ENCODE measurements at places on chromosomes 2 and 18.

DNA sequence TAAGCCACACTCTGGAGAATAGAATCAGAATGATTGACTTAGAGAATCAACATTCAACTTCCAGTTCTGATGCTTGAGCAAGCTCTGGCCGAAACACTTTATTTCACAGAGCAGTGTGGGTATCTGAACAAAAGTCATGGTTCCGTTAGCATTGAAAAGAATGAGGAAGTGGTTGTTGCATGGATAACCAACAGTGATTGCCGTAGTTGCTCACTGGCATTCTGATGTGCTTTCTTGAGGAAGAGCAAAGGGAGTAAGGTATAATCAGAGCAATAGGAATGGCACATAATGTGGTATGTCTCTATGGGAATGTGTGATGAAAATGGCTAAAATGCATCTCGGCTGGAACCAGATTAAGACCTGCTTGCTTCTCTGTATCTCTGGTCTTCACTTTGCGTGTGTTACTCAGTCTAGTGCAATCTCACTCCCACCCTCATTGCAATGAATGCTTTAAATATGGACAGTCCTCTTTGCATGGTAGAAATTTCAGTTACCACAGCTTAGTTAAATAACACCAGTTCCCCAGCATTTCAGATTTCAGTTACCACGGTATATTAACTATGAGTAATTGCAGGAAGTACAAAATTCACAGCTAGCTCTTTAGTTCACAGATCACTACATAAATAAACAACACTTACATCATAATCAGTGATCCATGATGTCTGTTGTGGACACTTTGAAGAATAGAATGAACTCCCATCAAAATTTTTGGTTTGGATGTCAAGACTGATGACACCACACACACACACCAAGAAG, 7.8 kb upstream of the RAB12 start:
- peak; percentile 53 for DNase-seq

DNA sequence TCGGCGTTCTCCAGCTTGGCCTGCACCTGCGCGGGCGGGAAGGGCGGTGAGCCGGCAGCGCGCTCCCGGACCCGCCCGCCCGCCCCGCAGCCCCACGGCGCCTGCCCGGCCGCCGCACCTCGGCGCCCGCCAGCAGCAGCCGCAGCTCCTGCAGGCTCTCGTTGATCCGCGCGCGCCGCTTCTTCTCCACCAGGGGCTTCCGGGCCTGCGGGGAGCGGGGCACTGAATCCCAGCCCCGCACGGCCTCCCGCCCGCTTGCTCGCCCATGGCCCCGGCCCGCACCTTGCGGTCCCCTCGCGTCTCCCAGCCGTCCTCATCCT, 335 bp downstream of the HES6 start:
- no peak for DNase-seq

DNA sequence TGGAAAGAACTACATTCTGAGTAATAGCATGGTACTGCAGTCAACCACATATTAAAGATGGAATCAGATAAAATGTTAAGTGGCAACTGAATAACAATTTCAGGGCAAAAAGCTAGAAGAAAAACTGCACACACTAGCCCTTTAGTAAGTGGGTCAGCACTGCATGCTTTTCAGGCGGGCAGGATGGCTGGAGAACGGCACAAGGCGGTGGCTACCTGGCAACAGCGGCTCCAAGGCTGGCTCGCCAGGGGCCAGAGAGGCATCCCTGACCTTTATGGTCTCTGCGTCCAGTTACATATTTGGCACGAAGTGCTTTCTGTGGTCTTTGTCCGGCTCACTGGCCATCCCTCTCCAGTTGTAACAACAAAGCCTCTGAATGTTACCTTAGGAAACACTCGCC, 226.7 kb downstream of the MYT1L start:
- DNase-seq = no peak

GRCh38 chr2:148201075-148202004, 180.4 kb downstream of the MBD5 start:
- peak; percentile 42 for DNase-seq

DNA sequence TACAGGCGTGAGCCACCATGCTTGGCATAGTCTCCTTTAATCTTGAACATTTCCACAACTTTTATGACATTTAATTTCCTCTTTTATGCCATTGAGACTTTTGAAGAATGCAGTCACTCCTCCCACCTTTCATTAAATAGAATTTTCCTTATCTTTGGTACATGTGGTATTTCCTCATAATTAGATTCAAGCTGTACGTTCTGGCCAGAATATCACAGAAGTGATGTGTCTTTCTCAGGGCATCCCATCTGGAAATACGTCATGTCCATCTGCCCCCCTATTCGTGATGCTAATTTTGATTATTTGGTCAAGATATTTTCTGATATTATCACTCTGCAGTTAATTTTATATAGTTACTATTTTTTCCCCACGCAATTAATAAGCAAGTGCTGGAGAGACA, 16.9 kb downstream of the CASP10 start:
- no peak for DNase-seq

DNA sequence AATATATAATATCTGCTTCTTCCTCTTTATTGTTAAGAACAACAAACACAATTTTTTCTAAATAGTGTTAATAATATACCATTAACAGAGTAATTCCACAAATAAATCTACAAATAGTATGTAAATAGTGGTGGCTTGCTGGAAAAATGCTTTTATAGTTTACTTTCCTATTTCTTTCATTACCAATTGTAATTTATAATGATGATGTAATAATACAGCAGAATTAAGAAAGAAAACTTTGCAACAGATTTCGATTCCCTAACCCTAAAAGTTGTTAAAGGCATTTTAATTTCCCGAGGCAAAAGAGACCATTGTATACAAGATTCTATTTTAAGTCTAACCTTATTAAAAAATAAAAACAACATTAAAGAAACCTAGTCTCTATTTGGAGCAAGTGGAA, 307.9 kb downstream of the CCDC178 start:
- DNase-seq = no peak

DNA sequence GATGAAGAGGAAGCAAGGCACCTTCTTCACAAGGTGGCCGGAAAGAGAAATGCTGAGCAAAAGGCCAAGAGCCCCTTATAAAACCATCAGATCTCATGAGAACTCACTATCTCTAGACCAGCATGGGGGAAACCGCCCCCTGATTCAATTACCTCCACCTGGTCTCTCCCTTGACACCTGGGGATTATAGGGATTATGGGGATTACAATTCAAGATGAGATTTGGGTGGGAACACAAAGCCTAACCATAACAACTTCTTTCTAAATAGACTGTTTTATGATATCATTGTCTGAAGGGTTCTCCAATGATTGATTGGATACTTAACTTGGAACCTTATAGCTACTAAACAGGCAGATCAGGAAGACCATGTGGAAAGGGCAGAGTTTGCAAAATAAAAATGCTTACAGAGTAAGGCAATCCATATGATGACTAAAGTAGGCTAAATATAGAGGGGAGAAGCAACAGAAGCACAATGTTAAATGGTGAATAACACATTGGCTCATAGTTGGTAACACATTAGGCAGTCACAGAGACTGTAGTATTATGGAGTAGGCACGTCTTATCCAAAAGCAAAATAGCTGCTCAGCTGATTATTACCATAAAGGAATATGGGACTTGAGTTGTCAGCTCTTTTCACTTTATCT, 179.0 kb downstream of the BARD1 start:
- no peak for DNase-seq

DNA sequence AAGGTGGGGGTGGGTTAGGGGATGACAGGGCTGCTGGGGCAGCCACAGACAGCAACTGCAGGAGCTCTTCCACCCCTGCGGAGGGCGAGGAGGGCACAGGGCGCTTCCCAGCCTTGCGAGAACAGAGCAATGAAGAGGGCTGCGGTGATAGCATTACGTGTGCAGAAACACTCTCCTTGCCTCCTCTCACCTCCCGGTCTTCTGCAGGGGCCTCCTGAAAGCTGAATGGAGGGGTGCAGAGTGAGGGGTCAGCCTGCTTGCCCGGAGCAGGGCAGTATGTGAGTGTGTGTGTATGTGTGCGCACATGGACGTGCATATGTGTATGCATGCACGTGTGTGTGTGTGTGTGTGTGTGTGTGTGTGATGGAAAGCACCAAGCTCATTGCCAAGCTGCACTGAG, 29.5 kb upstream of the IL1R2 start:
- no peak for DNase-seq

- DNase-seq = no peak
Measured at GRCh38 chr2:73536133-73536840, 105.9 kb downstream of the NAT8 start.

GRCh38 chr18:29651122-29651680, 1391.3 kb downstream of the DSC3 start:
- peak; percentile 0 for DNase-seq

GRCh38 chr2:235171550-235172031, 219.8 kb downstream of the SH3BP4 start:
- no peak for DNase-seq

- DNase-seq = no peak
Measured at GRCh38 chr2:14540015-14540414, 92.5 kb upstream of the LRATD1 start.

DNA sequence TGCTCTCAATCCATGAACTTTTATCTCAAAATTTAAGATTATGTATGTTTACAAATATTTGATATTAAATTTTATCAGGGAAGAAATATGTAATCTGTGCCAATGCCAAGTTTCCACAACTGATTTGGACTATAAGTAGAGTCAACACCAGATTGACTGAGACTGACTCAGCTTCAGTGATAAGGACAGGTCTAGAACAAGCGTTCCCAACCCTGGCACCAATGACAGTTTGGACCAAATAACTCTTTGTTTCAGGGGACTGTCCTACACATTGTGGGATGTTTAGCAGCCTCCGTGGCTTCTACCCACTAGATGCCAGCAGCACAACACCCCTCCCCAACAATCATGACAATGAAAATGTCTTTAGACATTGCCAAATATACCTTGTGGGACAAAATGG, 165.3 kb downstream of the THADA start:
- no peak for DNase-seq

GRCh38 chr18:61031626-61032025, 301.6 kb upstream of the CDH20 start:
- no peak for DNase-seq

DNA sequence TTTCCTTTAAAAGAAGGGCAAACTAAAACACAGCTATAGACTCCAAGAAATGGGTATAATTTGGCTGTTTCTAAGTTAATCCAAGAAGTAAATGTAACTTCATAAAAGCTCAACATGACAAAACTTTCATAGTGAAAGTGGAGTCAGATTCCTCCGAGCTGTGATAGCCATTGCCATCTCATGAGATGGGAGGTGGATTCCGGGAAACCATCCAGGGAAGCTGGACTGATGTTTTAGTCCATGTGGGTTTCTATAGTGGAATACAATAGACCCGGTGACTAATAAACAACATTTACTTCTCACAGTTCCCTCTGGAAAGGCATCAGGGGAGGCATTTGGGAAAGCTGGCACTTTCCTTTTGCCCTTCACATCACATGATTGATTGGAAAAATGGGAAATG, 10.0 kb upstream of the LAPTM4A start:
- no peak for DNase-seq

- no peak for DNase-seq
Measured at GRCh38 chr2:109649736-109650695, 35.9 kb downstream of the SOWAHC start.

DNA sequence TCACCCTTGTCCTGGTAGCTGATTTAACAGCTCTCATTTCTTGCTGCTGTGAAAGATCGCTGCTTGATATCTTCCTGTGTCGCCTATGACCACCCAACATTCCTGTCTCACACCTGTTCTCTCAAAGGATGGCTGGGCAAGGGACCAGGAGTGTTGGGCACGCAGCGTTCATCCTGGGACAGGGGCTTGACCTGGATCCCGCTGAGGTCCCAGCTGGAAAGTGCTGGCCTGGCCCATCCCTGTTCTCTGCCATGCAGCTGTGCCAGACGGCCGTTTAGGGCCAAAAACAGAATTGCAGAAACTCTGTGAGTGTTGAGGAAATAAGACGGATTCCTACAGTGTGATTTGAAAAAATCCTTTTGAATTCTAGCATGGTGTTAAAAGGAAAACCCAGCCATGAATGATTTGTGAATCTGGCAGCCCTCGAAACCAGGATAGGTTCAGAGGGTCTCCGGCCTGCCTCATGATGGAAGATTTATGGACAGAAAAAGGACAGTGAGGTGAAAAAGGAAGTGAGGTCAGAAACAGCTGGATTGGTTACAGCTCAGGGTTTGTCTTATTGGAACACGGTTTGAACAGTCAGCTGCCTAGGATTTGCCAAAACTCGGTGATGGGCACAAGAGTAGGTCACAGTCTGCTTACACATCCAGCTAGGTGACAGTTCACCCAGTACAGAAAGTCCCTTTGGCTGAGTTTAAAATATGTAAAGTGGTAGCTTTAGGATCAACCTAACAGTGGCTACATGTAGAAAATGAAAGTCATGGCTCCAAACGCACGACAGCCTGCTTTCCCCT, 164.8 kb downstream of the DCDC2C start:
- DNase-seq = no peak

DNA sequence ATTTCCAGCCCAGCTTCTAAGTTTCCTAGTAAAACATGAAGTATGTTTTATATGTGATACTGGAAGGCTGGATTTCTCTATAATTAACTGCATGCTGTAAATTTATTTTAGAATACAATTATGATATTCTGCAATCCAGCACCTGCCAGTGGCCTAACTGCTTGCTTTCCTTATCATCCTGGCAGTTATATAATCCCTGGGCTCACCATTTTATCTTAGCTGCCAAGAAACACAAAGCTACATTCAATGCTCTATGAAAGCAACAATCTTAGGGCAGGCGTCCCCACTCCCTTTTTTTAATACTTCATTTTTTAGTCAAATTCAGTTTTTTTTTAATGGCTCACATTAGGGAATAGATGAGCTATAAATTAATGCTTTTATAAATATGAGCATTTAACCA, 38.4 kb upstream of the UBXN4 start:
- DNase-seq = no peak

DNA sequence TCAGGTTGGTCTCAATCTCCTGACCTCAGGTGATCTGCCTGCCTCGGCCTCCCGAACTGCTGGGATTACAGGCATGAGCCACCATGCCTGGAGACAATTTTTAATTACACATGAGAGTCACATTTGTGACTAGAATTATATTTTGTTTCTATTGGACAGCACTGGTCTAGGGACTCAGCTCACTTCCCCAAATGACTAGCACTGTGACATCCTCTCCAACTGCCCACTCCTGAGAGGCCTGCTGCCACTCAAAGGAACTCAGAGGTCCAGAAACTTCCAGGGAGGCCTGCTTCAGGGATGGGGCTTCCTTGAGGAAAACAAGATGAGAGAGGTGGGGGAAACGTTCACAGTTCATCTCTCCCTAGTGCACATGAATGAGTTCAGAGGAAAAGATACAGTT, 29.5 kb downstream of the TMEM163 start:
- DNase-seq = peak; percentile 52

DNA sequence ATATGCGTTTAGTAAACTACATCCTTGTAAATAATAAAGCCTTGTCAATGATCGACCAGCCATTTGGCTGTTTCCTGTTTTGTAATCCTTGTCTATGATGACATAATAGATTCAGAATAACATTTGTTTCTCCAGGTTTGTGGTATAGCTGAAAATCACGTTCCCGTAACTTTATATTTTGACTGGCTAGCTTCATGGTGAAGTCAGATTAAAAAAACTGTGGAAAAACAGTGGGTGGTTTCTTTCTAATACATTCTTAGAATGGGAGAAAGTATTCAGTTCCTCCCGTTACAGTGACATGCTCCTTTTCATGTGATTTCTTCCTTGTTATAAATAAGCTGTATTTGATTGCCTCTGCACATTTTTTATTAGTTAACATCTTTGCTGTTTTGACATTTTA, 366.9 kb downstream of the NYAP2 start:
- DNase-seq = no peak

Measured in suppressor macrophage treated with lipopolysaccharide for 1 hour (primary cell).